AG10803 (cell line): ENCODE measurements at places on chromosomes 3 and 15.

- no peak for DNase-seq
These were observed 3.0 kb downstream of the ATP11B start for GRCh38 chr3:182796310-182796709.

DNA sequence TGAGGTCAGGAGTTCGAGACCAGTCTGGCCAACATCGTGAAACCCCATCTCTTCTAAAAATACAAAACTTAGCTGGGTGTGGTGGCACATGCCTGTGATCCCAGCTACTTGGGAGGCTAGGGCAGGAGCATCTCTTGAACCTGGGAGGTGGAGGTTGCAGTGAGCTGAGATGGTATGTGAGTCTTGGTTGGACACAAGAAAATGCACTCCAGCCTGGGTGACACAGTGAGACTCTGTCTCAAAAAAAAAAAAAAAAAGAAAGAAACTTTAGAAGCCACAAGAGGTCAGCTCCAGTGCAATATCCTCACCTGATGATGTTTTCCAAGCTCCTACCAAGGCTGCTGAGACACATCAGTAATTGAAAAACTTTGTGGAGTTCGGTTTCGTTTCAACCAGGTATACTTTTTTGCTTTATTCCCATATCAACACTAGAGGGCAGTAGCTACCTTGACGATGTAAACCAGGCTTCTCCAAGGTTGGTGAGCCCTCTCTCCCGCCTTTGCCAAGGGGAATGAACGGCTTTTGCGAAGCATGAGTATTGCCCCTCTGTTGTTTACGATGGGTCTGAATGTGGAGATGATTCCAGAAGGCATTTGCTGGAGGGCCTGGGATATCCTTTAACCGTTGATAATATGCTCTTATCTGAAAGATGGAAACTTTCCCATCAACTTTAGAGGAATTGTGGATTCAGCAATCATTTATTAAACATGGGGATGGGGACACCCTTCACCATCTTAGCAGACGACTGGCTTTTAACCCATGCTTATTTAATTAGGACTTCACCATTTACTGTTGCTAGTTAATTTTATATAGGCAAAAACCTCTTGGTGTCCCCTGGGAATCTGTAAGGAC lies 202.8 kb downstream of the SV2B start:
- DNase-seq: peak; percentile 66

DNA sequence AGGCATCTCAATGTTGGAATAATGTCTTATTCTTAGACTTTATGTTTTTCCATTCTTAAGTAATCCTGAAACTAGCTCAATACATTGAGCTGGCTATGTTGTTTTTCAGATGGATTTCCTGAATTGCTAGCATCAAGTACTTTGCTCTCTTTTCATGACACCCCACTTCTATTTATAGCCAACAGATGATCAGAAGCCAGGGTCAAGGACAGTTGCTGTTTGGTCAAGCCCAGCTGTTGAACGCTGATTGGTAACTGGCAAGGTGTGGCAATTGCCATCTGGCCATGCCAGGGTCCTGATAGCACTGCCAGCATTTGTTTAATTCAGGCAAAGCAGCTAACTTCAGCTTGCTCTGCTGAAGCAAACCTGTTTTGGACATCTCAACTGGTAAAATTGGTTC lies 46.2 kb upstream of the PLCL2 start:
- DNase-seq: no peak

GRCh38 chr3:78641703-78642102 lies 1126.1 kb downstream of the ROBO1 start:
- DNase-seq: no peak

- DNase-seq: peak; percentile 88
These were observed 22.8 kb downstream of the KLHL25 start for GRCh38 chr15:85771781-85772445.

GRCh38 chr3:54331341-54331740 lies 209.0 kb downstream of the CACNA2D3 start:
- DNase-seq: no peak

DNA sequence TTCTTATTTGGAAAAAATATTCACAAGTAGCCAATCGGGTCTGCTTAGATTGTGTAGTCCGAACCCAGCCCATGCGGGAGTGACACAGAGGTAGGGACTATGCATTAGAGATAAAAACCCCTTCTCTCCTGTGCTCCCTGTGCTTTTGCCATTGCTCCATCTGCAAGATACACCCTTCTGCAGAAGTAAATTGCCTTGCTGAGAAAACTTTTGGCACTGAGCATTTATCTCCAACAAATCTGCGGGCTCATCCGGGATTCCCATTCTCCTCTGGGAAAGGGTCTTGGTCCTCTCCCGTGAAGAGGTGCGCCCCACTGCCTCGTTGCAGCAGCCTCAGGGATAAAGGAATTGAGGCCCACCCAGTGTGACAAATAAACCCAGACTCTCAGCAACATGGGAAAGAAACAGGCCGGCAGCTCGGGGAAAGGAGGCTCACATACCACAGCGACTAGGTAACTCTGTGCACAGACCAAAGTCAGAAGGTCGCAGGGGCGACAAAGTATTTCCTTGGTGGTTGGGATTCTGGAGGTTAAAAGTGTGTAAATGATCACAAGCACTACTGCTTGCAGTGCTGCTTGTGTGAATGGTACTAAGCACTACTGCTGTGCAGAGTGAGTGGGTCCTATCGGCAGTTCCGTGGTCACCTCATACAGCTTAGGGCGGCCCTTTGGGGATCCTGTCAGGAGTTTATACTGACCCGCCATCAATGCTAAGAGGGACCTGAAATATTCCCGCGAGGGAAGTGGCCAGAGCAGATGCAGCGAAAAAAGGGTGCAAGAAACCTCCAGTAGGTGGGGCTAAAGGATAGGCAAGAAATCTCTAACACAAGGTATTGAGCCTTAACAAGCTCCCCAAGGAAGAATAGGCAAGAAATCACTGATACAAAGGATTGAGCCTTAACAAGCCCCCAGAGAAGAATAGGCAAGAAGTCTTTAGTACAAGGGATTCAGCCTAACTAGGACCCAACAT lies 54.3 kb downstream of the GSK3B start:
- DNase-seq: peak; percentile 3

GRCh38 chr15:74657846-74658245 lies 38.0 kb downstream of the EDC3 start:
- peak; percentile 43 for DNase-seq

GRCh38 chr15:73926219-73927002 lies at the start of gene LOXL1:
Gene LOXL1, plus strand, starts transcription at chr15:73926462. Its CDS starts 322 bp downstream, at chr15:73926784.
- DNase-seq: peak; percentile 92

DNA sequence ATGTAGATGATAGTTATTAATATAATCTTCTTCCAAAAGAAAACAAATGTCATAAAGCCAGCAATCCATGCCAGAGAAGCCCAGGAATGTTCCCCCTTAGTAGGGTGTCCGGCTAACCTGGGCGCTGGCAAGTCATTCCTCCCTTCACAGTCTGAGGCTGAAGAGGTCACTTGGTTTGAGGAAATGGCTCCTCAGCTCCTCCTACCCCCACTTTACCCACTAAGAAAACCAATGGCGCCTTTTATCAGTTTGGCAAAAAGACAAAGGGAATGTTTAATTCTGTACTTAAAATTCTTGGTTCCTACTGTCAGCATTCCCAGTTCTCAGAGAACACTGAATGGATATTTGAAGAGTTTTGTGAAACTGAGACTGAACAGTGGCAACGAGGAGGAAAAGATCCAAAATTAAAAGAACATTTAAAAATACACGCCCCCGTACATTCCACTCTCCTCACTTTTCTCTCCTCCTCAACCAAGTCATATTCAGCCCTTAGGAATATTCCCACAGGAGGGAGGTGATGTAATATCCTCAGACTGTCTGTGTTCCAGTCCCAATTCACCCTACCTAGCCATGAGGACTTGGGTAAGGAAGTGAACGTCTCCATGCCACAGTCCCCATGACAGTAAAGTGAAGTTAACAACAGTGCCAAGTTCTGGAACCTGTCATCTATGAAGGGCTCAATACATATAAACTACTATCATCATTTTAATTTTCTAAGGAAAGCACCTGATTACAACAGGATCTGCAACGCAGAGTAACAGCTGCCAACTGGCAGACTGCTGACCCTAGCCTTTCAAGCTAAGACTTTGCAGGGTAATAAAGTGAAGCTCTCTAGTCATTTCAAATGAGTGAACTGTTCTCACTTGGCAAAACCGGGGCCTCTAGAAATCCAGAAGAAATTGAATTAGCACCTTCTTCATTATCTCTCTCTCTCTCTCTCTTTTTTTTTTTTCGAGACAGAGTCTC lies 234.5 kb upstream of the ICE2 start:
- peak; percentile 43 for DNase-seq

- DNase-seq: no peak
These were observed 22.8 kb downstream of the KCNAB1 start for GRCh38 chr3:156143136-156143535.

GRCh38 chr3:54443561-54444161 lies 321.3 kb downstream of the CACNA2D3 start:
- peak; percentile 12 for DNase-seq

GRCh38 chr15:92457471-92458041 lies 63.9 kb downstream of the ST8SIA2 start:
- DNase-seq: no peak

DNA sequence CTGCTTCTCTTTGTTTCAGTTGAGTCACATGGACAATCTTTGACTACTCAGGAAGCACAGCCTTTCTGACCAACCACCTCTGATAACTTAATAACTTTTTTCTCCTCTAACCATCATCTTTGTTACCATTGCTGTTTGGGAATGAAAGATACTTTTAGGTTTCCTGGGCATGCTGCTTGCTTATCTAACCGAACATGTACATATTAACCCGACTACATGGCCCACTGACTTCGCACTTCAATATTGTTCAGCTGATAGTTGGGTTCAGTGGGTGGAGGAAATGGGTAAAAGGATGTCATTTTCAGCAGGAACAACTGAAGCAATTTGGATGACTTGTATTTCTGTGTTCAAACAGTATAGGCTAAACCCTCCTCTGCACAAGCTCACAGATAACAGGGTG lies 214.3 kb downstream of the SQOR start:
- DNase-seq: no peak

GRCh38 chr3:173065543-173065981 lies 75.5 kb downstream of the SPATA16 start:
- peak; percentile 5 for DNase-seq

GRCh38 chr3:60033901-60034453 lies 984.2 kb upstream of the CFAP20DC start:
- DNase-seq: no peak

- DNase-seq: no peak
These were observed 29.5 kb upstream of the IL20RB start for GRCh38 chr3:136928240-136928639.

- peak; percentile 40 for DNase-seq
These were observed 26.4 kb downstream of the PEAK1 start for GRCh38 chr15:77393471-77393840.

GRCh38 chr15:66359740-66360139 lies 3.3 kb upstream of the TIPIN start:
- no peak for DNase-seq

DNA sequence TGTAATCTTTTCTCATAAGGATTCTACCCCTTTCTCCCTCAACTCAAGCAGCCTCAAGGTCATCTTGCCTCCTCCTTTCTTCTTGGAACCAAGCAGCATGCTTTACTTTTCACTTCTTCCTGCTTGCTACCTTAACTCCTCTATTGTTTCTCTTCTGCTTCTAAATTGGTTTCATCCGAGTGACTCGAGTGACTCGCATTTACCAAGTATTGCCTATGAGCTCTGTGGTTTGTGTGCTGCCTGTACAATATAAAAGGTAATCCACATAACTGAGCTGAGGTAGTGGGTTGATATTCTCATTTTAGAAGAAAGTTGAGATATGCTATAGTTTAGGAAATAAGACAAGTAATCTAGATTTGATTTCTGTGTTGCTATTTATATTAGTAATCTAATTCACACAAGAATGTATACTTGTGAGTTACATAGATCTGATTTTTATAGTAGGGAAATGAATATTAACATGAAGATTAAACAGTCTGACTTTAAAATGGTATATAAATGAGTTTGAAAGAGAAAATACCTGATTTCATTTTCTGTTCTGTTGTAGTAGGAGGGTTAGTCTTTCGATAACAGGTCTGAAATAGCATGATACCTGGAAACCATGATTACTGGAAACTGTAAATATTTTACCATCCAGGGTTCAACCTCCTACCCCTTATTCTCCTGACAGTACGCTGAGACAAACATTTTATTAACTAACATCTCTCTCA lies 5.5 kb downstream of the HHLA2 start:
- DNase-seq: no peak

DNA sequence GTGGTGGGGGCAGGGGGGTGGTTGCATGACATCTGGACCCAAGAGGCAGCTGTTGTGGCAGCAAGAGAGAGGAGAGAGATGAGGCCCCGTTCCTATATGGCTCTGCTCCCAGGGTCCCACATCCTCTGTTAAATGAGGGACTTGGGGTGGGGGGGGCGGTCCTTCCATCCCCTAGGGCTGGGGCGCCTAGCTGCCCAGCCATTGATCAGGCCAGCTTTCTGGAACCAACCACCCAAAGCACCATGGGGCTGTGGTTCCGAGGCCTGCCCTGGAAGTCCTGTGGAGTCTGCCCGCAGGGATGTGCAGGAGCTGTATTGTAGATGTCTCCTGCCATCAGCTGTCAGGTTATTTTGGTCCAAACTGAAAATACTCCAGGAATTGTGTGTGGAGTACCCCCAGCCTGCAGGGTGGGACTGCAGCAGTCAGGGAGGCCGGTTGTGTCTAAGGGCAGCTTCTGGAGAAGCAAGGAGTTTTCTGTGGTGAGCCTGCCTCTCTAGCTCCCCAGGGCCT lies 5.2 kb downstream of the FURIN start:
- DNase-seq: no peak

DNA sequence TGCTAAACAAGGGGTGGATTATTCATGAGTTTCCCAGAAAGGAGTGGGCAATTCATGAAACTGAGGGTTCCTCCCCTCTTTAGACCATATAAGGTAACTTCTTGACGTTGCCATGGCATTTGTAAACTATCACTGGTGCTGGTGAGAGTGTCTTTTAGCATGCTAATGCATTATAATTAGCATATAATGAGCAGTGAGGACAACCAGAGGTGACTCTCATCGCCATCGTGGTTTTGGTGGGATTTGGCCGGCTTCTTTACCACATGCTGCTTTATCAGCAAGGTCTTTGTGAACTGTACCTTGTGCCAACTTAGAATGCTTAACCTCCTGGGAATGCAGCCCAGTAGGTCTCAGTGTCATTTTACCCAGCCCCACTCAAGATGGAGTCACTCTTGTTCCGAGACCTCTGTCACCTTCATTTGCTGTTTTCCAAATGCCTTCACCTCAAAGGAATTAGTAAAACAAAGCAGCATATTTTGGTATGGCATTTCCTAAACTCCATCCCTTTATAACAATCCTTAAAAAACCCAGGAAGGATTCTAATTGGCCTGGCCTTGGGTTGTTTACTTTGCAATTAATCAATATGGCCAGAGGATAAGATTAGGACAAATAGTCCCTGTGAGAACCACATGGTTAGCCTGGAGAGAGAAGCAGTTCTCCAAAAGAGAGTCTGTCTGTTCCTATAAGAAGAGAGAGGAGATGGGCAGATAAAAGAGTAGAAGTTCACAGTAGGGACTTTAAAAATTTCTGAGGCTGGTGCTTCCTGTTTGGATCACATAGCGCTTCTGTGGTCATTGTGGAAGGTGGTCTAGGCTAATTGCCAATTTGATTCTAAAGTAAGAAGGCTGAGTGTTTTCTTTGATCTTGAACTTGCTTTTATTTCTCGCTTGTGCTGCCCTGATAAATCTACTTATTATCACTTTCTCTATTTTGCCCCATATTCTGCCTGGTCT lies 155.2 kb upstream of the EOMES start:
- DNase-seq: no peak

- no peak for DNase-seq
These were observed 46.7 kb downstream of the TLE3 start for GRCh38 chr15:70050970-70051369.

- no peak for DNase-seq
These were observed 139.2 kb downstream of the ATP8B4 start for GRCh38 chr15:49979705-49980382.
